Left forelimb (tissue), 1 donor: ENCODE measurements at places on chromosomes 7 and 10.
A peak's percentile ranks its signal among the peaks of the same experiment; 100 is the strongest.

DNA sequence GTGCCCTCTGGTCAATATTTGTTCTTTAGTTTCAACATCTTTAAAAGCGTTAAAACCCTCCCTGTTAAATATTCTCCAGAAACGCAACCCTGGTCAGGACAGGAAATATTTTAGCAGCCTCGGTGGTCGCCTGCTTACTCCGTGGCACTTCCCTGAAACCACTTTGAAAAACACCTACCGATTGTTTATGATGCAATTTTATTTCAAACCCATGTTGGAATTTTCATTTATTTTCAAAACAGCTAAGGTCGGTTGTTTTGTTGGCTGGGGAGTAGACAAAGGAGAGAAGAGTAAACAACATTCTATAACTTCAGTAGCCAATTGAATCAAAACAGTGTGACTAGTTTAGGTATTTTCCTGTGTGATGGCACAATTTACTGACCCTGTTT is 733 bp upstream of the RBP4 start:
- DNase-seq = no peak

GRCh38 chr7:37920305-37920848 is at the start of gene EPDR1:
EPDR1 (plus strand) TSS chr7:37920640; CDS start chr7:37920940, 300 bp downstream.
- DNase-seq = no peak

DNA sequence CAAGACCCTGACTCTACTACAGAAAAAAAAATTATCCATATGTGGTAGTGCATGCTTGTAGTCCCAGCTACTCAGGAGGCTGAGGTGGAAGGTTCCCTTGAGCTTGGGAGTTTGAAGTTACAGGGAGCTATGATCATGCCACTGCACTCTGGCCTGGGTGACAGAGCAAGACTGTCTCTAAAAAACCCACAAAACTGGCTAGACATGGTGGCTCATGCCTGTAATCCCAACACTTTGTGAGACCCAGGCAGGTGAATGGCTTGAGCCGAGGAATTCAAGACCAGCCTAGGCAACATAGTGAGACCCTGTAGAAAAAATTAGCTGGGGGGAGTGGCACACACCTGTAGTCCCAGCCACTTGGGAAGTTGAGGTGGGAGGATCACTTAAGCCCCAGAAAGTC is 32.9 kb upstream of the CHST3 start:
- peak; percentile 15 for DNase-seq

GRCh38 chr10:25747084-25747483 is 186.9 kb upstream of the MYO3A start:
- no peak for DNase-seq

DNA sequence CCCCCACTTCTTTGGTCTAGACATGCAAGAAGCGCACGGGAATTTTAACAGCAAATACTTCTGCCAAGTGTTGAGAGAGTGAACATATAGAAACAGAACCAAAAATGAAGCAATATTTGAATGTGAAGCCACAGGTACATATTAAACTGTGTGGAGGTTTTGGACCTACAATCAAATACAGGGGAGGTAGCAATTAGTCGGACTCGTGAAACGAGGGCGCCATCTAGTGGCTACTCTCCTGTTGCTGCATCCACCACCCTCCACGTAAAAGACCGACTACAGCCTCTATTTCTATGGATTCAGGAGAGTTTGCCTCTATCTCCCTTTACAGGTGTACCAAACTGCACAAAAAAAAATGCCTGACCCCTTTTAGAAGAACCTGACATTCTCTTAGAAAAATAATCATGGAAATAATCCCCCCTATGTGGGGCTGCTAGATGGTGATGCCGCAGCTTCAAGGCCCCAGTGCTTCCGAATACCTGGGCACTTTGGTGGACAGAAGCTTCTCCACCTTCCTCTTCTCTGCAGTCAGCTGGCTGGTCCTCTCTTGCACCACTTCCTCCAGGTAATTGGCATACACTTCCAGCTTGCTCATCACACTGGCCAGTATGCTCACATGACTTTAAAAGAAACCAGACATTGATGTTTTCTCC is 31.7 kb downstream of the TECTB start:
- DNase-seq = peak; percentile 73

DNA sequence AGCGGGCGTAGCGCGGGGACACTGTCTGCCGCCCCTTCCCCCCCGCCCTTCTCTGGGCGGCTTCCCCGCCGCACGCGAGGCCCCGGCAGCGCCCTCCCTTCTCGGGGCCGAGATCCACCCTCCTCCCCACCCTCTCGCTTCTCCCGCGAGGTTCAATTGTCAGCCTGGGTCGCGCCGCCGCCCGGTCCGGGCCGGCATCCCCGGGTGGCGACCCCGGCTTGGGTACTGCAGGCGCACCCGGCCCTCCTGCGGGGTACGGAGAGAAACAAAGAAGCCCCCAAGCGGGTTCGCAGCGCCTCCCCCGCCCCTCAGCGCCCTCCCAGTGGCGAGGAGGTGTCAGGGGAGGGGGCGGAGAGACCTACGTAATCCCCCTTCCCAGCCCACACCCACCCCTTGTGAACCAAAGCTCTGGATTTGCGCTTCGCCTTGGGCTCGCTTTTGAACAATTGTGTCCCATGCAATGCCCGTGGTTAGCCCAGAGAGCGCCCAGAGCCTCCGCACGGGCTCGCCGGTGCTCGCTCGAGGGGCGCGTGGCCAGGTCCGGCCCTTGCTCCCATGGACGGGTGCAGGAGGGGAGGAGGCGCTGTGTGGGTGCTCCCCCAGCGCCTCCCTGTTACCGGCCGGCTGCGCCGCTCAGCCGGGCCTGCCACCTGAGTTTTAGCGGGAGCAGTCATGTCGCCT is 634 bp downstream of the HECW1 start:
- peak; percentile 68 for DNase-seq

GRCh38 chr10:6416892-6417512 is 163.1 kb downstream of the PRKCQ start:
- no peak for DNase-seq

GRCh38 chr10:13441476-13441875 is 87.3 kb downstream of the BEND7 start:
- DNase-seq = no peak

DNA sequence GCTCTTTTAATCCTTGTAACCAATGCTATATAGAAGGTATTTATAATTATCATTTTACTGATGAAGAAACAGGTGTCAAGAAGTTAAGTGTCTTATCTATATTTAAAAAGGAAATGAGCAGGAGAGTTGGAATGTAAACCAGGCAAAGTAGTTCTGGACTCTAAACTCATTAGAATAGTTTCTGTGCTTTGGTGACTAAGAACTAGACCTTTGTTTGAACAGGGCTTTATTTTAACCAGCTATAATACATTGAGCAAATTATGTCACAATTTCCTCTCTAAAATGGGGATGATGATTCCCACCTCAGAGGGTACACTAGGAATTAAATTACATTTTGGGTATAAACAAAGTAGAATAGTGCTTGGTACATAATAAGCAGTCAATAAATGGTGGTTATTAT is 236.0 kb downstream of the MAGI2 start:
- DNase-seq = no peak

DNA sequence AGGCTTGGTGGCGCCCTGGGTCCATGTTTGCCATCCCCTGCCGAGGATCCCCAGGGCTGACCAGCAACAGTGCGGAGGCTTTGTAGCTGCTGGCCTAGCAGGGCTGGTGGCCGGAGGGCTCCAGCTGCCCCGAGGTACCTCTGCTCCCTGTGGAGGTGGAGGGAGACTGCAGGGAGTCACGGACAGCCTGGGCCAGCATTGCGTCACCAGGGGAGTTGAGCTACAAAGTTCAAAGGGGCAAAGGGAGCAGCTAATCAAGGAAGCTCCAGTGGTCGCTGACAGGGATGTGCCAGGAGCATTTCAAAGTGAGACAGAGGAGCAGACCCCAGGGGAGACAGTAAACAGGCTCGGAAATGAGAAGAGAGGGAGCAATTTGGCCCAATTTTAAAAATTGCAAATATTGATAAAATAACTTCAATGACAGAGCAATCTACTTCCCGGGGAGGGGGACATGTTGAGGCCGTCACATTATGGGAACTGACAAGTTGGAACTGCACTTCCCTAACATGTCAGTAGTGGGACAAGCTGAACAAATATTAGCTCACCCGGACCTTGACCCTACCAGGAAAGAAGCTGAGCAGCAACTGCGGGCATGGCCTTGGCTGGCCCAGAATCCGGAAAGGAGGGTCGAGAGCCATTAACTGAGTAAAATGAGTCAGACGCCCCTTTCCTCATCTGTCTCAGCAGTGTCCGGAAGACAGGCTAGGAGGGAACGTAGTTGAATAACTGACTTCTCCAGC is 39.4 kb downstream of the BTBD16 start:
- no peak for DNase-seq

DNA sequence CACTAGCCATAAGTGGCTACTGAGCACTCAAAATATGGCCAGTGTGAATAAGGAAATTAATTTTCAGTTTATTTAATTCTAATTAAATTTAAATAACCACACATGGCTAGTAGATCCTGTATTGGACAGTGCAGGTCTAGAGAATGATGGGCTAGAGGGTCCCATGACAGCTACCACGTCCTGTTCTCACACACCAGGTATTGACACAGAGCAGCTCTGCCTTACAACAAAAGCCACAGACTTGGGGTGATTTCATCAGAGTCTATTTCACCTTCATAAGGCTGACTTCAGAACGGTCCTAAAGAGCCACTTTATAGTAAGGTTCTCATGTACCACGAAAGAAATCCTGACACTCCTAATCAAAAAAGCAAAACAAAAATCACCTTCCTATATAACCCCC is 111.3 kb downstream of the UBE2H start:
- DNase-seq = no peak

DNA sequence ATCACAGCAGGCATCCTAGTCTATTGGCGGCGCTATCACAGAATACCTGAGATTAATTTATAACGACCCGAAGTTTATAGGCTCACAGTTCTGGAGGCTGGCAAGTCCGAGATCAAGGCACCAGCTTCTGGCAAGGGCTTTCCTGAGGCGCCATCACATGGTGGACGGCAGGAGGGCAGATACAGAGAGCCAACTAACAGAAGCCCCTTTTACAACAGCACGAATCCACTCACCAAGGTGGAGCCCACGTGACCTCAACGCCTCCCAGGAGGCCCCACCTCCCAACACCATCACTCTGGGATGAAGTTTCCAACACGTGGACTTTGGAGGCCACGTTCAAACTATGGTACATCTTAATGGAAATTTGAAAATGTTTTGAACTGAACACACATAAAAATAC is 255.3 kb downstream of the ELFN1 start:
- no peak for DNase-seq

DNA sequence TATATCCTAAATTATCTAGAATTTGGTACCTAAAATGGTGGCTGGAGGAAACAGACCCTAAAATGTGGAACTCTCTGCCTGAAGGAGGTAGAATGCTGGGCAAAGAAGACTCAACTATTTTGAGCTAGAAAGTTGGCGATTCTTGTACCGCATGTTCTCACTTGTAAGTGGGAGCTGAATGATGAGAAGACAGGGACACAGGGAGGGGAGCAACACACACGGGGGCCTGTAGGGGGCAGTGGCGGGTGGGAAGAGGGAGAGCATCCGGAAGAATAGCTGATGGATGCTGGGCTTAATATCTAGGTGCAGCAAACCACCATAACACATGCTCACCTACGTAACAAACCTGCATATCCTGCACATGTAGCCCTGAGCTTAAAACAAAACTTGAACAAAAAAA is 250.6 kb downstream of the CALN1 start:
- DNase-seq = no peak

GRCh38 chr7:98668255-98668654 is 51.2 kb downstream of the NPTX2 start:
- no peak for DNase-seq

- DNase-seq = no peak
Observed at GRCh38 chr7:128954830-128955802, 17.4 kb downstream of the IRF5 start.

DNA sequence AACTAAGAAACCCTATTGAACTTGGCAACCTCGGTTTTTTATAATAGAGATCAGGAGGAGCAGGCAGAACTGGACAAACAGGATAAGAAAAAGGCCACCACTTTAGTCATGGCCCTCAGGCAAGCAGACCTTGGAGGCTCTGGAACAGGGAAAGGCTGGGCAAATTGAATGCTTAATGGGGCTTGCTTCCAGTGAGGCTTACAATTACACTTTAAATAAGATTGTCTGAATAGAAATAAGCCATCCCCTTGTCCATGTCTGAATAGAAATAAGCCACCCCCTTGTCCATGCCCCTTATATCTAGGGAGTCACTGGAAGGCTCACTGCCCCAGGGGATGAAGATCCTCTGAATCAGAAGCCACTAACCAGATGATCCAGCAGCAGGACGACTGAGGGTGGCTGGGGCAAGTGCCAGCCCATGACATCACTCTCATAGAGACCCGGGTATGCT is 40.6 kb downstream of the AKR1B15 start:
- no peak for DNase-seq

- no peak for DNase-seq
Observed at GRCh38 chr10:26044141-26044749, 110.2 kb downstream of the MYO3A start.

GRCh38 chr10:34031400-34031799 is 696.9 kb upstream of the NRP1 start:
- DNase-seq = no peak

- DNase-seq = no peak
Observed at GRCh38 chr7:105642264-105642663, 61.0 kb upstream of the EFCAB10 start.

DNA sequence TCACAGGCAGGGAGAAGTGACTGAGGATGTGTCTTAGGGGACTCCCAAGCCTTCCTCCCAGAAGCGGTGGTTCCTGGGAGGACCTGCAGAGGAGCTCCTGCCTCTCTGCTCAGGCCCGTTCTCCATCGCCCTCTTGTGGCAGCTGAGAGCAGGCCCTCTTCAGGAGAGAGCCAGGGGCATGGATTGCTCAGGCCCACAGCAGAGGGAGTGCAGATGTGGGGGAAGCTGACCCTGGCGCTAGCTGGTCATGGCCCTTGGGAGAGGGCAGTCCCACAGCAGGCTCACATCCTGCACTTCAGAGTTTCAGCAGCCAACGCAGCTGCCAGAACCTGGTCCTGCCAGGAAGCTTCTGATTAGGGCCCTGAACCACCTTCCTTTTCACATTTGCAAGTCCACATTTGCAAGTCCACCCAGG is 94.8 kb upstream of the TARP start:
- DNase-seq = no peak

GRCh38 chr10:132276706-132277105 is 31.0 kb downstream of the STK32C start:
- DNase-seq = no peak
